ENCODE measurements at places on chromosomes 4 and X.

DNA sequence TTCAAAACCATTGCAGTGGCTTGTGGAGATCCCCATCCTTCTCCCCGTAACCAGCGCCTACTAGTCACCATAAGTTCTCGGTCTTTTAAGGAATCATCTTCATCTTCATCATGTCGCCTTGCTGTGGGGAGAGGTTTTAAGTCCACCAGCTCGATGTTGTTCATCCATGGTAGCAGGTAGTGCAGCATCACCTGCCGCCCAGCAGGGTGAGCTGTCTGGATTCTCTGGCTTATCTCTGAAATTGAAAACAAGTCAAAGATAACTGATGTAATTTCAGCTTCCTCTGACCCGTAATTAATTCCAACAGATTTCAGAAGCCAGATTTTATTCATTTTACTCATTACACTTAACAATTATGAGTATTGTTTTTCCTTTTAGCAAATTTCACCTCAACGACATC lies 67.4 kb downstream of the ZAR1 start:
- DNase-seq: no peak

- DNase-seq: no peak
Observed at GRCh38 chr4:153728660-153729059, 31.2 kb downstream of the RNF175 start.

- DNase-seq: no peak
Observed at GRCh38 chr4:4226606-4227438, at the start of gene OTOP1. Gene OTOP1 (minus strand): TSS chr4:4226929. CDS start chr4:4226864, 65 bp downstream.

DNA sequence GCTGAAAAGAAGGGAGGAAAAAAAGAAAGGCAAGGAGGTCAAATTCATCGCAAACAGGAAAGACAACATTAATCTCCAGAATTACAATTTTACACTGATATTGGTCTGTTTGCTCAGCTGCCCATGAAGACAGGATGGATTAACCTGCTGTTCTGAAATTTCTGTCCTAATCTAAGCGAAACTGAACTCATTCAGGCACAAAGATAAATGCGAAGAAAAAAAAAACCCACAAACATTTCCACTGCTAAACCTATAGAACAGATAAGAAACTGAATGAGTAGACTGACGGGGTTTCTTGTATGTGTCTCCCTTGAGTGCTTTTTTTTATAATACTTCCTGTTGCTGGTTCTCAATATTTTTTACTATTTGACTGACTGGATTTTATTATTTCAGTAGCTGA lies 251.8 kb upstream of the FTHL17 start:
- no peak for DNase-seq

- DNase-seq: peak; percentile 0
Observed at GRCh38 chrX:7110821-7111276, 36.7 kb upstream of the STS start.

DNA sequence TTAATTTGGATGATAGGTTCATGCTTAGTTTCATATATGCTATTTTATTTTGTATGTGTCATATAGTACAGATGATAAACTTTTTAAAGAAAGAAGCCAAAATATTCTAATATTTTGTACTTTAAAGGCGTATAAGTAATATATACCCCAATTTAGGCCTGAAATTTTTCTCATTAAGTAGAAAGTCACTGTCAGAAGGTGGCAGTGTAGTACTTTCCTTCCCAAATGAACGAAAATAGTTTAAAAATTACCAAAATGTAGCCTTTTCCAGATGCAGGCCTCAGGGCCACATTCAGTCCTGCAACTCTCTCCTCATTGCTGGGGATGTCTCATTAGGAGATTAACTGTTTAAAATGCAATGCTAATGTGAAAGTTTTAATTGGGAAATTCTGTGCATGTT lies 1263.6 kb downstream of the C4orf33 start:
- peak; percentile 19 for DNase-seq

Data from AML-193 (cell line).